Amniotic epithelial cell (primary cell): ENCODE measurements at places on chromosomes 6 and 20.
A peak's percentile ranks its signal among the peaks of the same experiment; 100 is the strongest.

DNA sequence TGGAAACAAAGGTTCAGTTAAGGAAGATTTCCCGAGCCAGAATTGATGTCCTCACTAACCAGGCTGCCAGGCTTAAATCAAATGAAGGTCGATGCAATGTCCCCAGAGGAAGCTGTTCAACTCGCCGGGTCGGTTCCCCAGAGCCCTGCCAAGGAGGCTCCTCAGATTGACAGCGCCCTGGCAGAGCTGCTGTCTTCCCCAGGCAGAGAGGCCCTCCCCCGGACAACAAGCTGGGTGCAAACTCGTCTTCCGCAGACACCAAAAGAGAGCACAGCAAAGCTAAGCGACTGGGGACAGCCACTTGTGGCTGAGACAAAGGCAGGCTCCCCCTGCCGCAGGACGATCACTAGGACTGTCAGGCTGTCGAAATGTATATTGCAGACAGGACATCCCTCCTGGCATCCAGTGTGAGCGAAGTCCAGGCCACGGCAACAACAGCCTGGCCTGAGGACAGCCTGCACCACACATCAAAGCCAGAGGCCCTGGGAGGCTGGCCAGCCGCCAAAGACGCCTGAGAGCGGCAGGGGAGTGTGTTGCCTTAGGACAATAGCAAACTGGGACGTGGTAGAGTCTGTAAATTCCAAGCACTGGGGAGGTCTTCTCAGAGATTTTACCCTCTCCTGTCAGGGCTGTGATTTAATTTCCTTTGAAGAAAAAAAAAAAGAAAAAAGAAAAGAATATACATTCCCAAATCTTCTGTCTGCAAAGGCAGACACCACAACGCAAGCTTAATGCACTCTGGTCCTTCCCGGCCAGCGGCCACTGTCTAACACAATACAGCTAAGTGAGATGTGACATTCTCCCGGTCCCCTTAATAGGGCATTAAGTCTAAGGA, 99.1 kb downstream of the HIVEP2 start:
- DNase-seq: peak; percentile 76

GRCh38 chr20:45407783-45408645, at the start of gene DBNDD2:
DBNDD2 (plus strand) TSS chr20:45408289; CDS start chr20:45408468, 179 bp downstream.
- DNase-seq: no peak

GRCh38 chr6:107689951-107690642, 134.0 kb downstream of the SCML4 start:
- DNase-seq: no peak

DNA sequence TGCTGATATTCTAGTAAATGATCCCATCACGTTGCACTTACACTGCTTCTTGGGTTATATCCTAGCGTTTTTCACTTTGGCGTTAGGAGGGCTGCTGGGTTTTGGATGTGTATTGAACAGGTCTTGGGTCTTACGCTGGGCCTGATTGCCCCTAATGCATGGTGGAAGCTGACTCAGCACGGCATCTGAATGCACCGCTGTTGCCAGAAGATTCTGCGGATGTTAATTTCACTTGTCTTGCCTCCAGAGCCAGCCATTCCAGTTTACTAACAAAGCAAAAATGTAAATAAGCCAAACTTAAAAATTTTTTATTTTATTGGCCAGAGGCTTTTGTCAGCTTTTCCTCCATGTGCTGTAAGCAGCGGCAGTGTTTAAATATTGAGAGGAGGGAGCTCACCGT, 233.5 kb downstream of the TMEM242 start:
- no peak for DNase-seq

- peak; percentile 58 for DNase-seq
Measured at GRCh38 chr6:42898891-42899361, 16.9 kb upstream of the PTCRA start.

- DNase-seq: no peak
Measured at GRCh38 chr6:119511024-119511423, 161.5 kb upstream of the MAN1A1 start.

DNA sequence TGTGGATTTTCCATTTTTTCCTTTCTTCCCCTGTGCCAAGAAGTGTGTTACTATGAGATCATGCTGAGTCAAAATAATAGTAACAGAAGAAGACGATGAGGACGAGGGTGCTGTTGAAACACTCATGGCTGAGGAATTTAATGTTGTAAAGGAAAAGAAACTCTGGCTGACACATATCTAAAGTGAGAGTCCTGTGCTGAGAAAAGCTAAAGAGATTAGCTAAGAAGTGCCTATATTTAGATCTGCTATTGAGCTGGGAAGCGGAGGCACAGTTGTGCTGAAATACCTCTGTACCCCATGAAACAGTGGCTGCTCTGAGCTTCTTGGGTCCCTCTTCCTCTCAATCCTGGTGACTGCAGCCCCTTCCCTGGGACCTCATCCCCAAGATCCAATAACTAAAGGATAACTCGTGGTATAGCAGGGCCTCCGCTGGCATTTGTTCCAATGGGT, 1.1 kb upstream of the SYTL3 start:
- peak; percentile 93 for DNase-seq

DNA sequence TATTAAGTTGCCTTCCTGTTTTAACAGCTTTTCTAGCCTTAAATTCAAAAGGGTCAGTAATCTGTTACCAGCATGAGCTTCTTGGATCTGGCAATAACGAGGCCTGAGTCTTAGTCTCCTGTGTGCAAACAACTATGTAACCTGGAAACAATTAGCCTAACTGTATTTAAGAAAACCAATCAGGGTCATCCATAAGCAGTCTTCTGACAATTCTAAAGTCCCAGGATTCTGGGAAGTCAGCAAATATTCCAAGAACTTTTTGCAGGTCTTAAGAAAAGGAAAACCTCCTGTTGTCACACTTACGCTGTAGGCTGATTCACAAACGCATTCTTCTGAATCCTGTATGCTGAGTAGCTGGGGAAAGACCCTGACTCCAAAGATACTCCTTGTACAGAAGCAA, 90.4 kb downstream of the COL12A1 start:
- DNase-seq: peak; percentile 46
